ENCODE measurements at places on chromosomes 7 and 10. TPM values are rescaled to one million over a fixed set of nuclear protein-coding genes. Genes with fewer than 3 reads are reported as not detected.
A peak's percentile ranks its signal among the peaks of the same experiment; 100 is the strongest.

DNA sequence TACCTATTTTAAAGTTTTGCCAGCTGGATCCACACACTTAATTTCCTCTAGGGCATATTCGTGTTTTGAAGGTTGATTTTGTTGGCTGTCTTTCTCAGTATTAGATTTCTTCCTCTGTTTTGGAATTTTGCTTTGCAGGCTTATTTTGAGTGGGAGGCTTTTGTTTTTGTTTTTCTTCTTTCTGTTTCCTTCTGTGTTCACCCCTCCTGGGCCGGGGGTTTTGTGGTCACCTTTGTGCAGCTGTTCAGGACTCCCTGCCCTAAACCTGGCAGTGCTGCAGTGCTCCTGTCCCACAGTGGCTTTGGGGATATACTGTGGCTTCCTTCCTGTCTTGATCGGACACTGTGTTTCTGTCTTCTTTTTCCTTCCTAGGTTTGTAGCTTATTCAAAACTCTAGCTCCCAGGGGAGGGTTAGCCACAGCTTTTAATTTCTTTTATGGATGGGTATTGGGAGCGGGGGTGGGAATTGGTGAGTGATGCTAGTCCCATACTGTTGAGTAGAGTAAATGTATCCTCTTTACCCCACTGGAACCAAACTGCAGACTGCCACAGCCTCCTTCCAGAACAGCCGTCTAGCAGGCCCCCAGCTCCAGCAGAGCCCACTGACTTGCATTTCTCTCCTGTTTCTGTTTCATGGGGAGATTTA is 228.7 kb upstream of the FZD8 start:
- H3K27ac ChIP-seq, result no peak overlapping the region
- no peaks in the 10 kb centered on the region for H3K27me3 ChIP-seq
- no peaks in the 10 kb centered on the region for H3K4me1 ChIP-seq
- H3K4me3 ChIP-seq, result no peak overlapping the region
- no peaks in the 10 kb centered on the region for H3K36me3 ChIP-seq
- no peak for DNase-seq

GRCh38 chr10:88106366-88106765 is 242.9 kb downstream of the PTEN start:
- no peak for DNase-seq
- H3K27ac ChIP-seq, result no peak overlapping the region
- no peaks in the 10 kb centered on the region for H3K4me1 ChIP-seq
- no peaks in the 10 kb centered on the region for H3K36me3 ChIP-seq

DNA sequence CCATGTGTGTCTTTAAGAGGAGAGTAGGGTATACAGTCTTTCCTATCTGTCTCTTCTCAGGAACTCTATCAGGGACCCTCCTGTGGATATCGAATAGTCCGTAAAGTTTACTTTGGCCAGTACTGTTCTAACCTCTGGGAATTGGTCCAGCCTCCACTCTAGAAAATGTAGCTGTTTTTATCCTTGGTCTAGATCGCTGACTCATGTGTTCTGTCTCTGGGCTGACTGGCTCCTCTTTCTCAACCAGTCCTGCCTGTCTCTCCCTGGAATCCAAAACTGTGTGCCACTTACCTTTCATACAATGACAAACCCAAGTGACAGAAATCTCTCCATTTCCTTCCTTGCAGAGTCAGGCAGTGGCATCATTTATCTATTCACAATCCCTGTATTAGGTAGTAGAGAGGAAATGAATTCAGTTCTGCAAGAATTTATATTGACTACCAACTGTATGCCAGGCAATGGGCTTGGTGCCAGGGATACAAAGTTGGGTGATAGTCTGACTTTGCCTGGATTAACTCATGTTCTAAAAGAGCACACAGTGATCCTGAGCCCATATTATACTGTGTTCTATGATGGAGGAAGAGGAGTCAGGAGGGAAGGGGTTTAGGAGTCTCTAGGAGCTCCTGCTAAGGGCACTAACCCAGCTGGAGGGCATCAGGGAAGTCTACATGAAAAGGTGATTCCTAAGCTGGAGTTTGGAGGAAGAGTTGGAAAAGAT is 232.7 kb downstream of the LRMDA start:
- H3K27ac ChIP-seq, result no peak overlapping the region
- no peaks in the 10 kb centered on the region for H3K4me1 ChIP-seq
- no peak for DNase-seq
- H3K27me3 ChIP-seq, result no peaks in the 10 kb centered on the region
- H3K36me3 ChIP-seq, result no peaks in the 10 kb centered on the region

DNA sequence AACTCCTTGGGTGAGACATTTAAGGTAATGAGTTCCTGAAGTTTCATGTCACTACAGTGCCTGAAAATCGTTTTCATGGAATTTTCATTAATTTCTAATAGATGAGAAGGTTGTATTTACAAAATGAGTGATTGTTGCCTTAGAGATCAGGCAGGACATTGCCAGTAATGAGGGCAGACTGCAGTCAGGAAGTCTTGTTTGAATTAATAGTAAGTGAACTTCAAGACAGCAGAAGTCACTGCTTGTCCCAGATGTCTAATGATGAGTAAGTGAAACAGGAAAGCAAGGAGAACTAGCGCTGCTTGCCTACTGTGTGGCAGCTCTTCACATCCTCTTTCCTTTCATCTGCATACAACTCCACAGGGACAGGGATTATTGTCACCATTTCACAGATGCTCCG is 237.4 kb downstream of the BAMBI start:
- no peak overlapping the region for H3K27ac ChIP-seq
- H3K27me3 ChIP-seq, result no peaks in the 10 kb centered on the region
- DNase-seq, result no peak
- H3K36me3 ChIP-seq, result no peaks in the 10 kb centered on the region
- no peaks in the 10 kb centered on the region for H3K4me1 ChIP-seq

- DNase-seq, result no peak
- no peaks in the 10 kb centered on the region for H3K4me1 ChIP-seq
- H3K27ac ChIP-seq, result no peak overlapping the region
- H3K36me3 ChIP-seq, result no peaks in the 10 kb centered on the region
- H3K4me3 ChIP-seq, result no peak overlapping the region
- H3K27me3 ChIP-seq, result no peaks in the 10 kb centered on the region
These were observed 181.0 kb downstream of the GATA3 start for GRCh38 chr10:8235253-8236027.

GRCh38 chr7:134637934-134638719 is 8.5 kb upstream of the BPGM start:
- no peak overlapping the region for H3K27ac ChIP-seq
- H3K4me1 ChIP-seq, result no peaks in the 10 kb centered on the region
- no peaks in the 10 kb centered on the region for H3K27me3 ChIP-seq
- H3K4me3 ChIP-seq, result no peak overlapping the region
- H3K36me3 ChIP-seq, result no peaks in the 10 kb centered on the region
- no peak for DNase-seq

GRCh38 chr10:79905322-79906314 is 43.3 kb downstream of the SFTPD start:
- H3K27ac ChIP-seq, result peak overlapping the region; percentile 70
- DNase-seq, result no peak
- no peaks in the 10 kb centered on the region for H3K4me1 ChIP-seq
- H3K36me3 ChIP-seq, result no peaks in the 10 kb centered on the region
- H3K27me3 ChIP-seq, result no peaks in the 10 kb centered on the region
- H3K4me3 ChIP-seq, result peak overlapping the region; percentile 33

GRCh38 chr7:27359181-27360125 is 116.9 kb downstream of the EVX1 start:
- no peak for DNase-seq
- no peak overlapping the region for H3K27ac ChIP-seq
- no peaks in the 10 kb centered on the region for H3K36me3 ChIP-seq

GRCh38 chr7:91553410-91553895 is 289.2 kb downstream of the FZD1 start:
- H3K27me3 ChIP-seq, result no peaks in the 10 kb centered on the region
- no peak for DNase-seq
- H3K4me3 ChIP-seq, result no peak overlapping the region
- no peaks in the 10 kb centered on the region for H3K4me1 ChIP-seq
- H3K36me3 ChIP-seq, result no peaks in the 10 kb centered on the region
- H3K27ac ChIP-seq, result no peak overlapping the region

- H3K27me3 ChIP-seq, result no peaks in the 10 kb centered on the region
- no peak overlapping the region for H3K4me3 ChIP-seq
- H3K36me3 ChIP-seq, result no peaks in the 10 kb centered on the region
- no peaks in the 10 kb centered on the region for H3K4me1 ChIP-seq
These were observed 2.0 kb downstream of the PLCE1 start for GRCh38 chr10:93995598-93996271.

GRCh38 chr7:108299251-108299973 is 156.8 kb downstream of the NRCAM start:
- H3K27ac ChIP-seq, result peak overlapping the region; percentile 42
- H3K36me3 ChIP-seq, result no peaks in the 10 kb centered on the region
- no peaks in the 10 kb centered on the region for H3K27me3 ChIP-seq
- no peak overlapping the region for H3K4me3 ChIP-seq
- no peaks in the 10 kb centered on the region for H3K4me1 ChIP-seq

- no peak for DNase-seq
- no peaks in the 10 kb centered on the region for H3K27me3 ChIP-seq
- no peak overlapping the region for H3K4me3 ChIP-seq
- H3K27ac ChIP-seq, result no peak overlapping the region
- no peaks in the 10 kb centered on the region for H3K4me1 ChIP-seq
- H3K36me3 ChIP-seq, result no peaks in the 10 kb centered on the region
These were observed 496.2 kb upstream of the SEMA3D start for GRCh38 chr7:85682833-85683620.

GRCh38 chr7:11592699-11593098 is 239.3 kb downstream of the THSD7A start:
- no peak overlapping the region for H3K27ac ChIP-seq
- H3K4me1 ChIP-seq, result peaks cover 6% of the 10 kb centered on the region
- H3K4me3 ChIP-seq, result no peak overlapping the region
- no peaks in the 10 kb centered on the region for H3K27me3 ChIP-seq

DNA sequence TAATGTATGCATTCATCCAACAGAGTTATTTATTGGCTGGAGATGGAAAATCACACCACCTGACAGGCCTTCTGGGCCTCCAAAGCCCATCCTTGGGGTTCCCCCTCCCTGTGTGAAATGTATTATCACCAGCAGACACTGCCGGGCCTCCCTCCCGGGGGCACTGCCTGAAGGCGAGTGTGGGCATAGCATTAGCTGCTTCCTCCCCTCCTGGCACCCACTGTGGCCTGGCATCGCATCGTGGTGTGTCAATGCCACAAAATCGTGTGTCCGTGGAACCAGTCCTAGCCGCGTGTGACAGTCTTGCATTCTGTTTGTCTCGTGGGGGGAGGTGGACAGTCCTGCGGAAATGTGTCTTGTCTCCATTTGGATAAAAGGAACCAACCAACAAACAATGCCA is 15.3 kb downstream of the TACR2 start:
- no peaks in the 10 kb centered on the region for H3K36me3 ChIP-seq
- no peaks in the 10 kb centered on the region for H3K4me1 ChIP-seq
- DNase-seq, result no peak
- H3K27ac ChIP-seq, result no peak overlapping the region
- no peak overlapping the region for H3K4me3 ChIP-seq
- no peaks in the 10 kb centered on the region for H3K27me3 ChIP-seq

- DNase-seq, result peak; percentile 78
- peaks cover 17% of the 10 kb centered on the region for H3K4me1 ChIP-seq
- peak overlapping the region; percentile 81 for H3K27ac ChIP-seq
- H3K27me3 ChIP-seq, result no peaks in the 10 kb centered on the region
These were observed 378 bp downstream of the PIK3AP1 start for GRCh38 chr10:96719850-96720421.

DNA sequence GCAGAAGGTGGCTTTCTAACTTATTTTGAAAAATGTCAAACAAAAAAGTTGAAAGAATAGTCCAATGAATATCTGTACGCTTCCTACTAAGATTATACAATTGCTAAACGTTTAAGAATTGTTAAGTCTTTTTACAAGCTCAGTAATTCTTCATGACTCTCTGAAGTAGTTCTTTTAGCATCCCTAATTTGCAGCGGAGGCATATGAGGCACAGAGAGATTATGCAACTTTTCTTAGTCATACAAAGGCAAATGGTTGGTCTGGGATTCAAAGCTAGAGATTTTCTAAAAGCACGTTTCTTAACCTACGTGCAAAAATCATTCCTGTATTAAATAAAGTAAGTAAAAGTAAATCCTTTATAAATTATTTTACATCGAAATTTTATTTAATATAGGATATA is 254.2 kb downstream of the MAGI2 start:
- no peaks in the 10 kb centered on the region for H3K36me3 ChIP-seq
- no peaks in the 10 kb centered on the region for H3K4me1 ChIP-seq
- no peaks in the 10 kb centered on the region for H3K27me3 ChIP-seq
- no peak overlapping the region for H3K4me3 ChIP-seq

GRCh38 chr7:108417926-108418325 is 38.3 kb downstream of the NRCAM start:
- peaks cover 6% of the 10 kb centered on the region for H3K4me1 ChIP-seq
- DNase-seq, result no peak
- H3K27me3 ChIP-seq, result no peaks in the 10 kb centered on the region
- H3K36me3 ChIP-seq, result no peaks in the 10 kb centered on the region
- no peak overlapping the region for H3K27ac ChIP-seq
- no peak overlapping the region for H3K4me3 ChIP-seq

GRCh38 chr10:83934062-83934461 is 205.2 kb upstream of the GHITM start:
- H3K27me3 ChIP-seq, result no peaks in the 10 kb centered on the region
- no peak for DNase-seq
- no peak overlapping the region for H3K4me3 ChIP-seq
- H3K27ac ChIP-seq, result no peak overlapping the region

DNA sequence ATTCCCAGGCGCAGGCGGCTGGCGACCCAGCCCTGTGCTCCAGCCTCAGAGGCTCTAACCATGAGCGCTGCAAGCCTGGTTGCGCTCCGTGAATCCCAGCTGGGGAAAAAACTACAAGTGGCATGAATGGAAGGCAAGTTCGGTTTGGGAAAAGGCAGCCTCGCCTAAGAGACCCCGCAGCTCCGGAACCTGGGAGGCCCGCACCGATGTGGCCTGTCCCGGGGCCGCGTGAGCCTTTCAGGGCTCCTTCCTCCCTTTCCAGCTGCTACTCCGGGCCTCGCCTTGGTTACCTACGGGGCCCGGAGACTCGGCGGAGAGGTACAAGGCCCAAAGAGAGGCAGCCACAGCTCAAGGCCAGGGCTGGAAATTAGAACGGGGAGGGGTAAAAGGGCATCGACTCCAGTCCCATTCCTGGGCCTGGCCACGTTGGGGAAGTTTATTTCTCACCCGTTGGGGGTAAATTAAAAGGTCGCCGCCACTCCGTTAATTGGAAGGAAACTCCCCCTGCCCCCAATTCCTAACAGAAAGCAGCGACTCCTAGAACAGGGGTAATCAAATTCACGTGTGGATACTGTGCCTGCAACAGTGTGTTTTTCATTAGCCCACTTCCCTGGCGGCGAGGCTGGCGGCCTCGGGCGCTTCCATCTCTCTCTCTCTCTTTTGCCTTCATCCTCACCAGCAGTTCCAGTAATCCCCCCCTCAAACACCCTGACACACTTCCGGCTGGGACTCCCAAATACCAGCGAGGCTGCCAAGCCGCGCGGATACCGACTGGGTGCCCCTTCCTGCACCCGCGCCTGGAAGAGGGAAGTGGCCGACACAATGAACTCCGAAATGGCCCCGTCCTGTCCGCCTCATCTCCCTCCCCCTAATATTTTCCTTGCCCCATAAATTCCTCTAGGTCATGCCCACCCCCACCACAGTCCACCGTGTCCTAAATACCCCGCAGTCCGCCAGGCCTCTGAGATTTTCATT is 1.5 kb upstream of the HOXA9 start:
- H3K4me3 ChIP-seq, result no peak overlapping the region
- no peaks in the 10 kb centered on the region for H3K36me3 ChIP-seq
- no peak overlapping the region for H3K27ac ChIP-seq
- no peaks in the 10 kb centered on the region for H3K4me1 ChIP-seq

GRCh38 chr10:74058071-74058470 is 60.2 kb downstream of the VCL start:
- no peak overlapping the region for H3K27ac ChIP-seq
- peak; percentile 34 for DNase-seq
- H3K4me1 ChIP-seq, result peaks cover 27% of the 10 kb centered on the region
- H3K36me3 ChIP-seq, result no peaks in the 10 kb centered on the region
- H3K27me3 ChIP-seq, result no peaks in the 10 kb centered on the region
- H3K4me3 ChIP-seq, result no peak overlapping the region

The MYO1G gene
- total RNA-seq, result 0.28 TPM

The ADAM8 gene
- 4.1 TPM for total RNA-seq

The PCBD1 gene
- 77.1 TPM for total RNA-seq

The GNG11 gene
- 1.6 TPM for total RNA-seq

The DDC gene
- 2.7 TPM for total RNA-seq
